ENCODE measurements at places on chromosomes 11 and 22. TPM values are rescaled to one million over a fixed set of nuclear protein-coding genes. Genes with fewer than 3 reads are reported as not detected.
A peak's percentile ranks its signal among the peaks of the same experiment; 100 is the strongest.

Gene RELT
- 1.8 TPM for total RNA-seq

- no peaks in the 10 kb centered on the region for H3K36me3 ChIP-seq
- H3K27me3 ChIP-seq: no peaks in the 10 kb centered on the region
- H3K4me3 ChIP-seq: no peak overlapping the region
- H3K27ac ChIP-seq: no peak overlapping the region
Measured at GRCh38 chr11:120608760-120609211, 97.2 kb downstream of the GRIK4 start.

GRCh38 chr22:20279662-20280134 is 11.6 kb upstream of the RTN4R start:
- no peak overlapping the region for H3K27ac ChIP-seq
- no peak for DNase-seq
- H3K4me1 ChIP-seq: no peaks in the 10 kb centered on the region
- no peaks in the 10 kb centered on the region for H3K36me3 ChIP-seq
- no peaks in the 10 kb centered on the region for H3K27me3 ChIP-seq

DNA sequence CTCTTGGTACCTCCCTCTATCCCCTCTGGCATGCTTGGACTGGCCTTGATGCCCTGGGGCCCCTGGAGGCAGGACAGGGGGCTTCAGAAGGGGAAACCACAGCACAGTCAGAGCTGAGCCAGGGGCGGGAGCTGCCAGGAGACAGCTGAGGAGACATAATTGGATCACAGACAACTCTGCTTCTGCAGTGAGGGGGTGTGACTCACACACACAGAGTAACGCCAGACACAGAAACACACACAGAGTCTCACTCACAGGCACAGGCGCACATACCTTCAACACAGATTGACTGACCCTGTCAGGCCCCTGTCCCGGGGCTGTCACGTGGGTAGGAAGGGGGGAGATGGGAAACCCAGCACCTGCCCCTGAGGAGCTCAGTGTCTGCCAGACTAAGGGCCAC is 20.6 kb downstream of the STARD10 start:
- no peak overlapping the region for H3K4me3 ChIP-seq
- peak overlapping the region; percentile 46 for H3K27ac ChIP-seq
- peak; percentile 88 for DNase-seq
- peaks cover 42% of the 10 kb centered on the region for H3K4me1 ChIP-seq

DNA sequence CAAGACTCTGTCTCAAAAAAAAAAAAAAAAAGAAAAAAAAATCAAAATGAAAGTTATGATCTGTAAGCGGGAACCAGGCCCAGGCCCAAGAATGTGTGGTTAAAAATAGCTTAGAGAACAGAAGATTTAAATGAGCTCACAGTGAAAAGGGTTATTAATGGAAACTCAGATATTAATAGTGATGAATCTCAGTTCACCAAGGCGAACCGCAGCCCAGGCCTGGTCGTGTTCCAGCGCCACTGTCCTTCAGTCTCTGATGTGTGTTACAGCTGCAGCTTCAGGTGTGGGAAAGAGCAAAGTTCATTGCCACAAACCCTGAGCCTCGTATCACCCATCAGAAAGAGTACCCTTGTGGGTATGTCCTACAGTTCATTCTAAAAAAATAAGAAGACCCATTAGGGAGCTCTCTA is 107.1 kb downstream of the GAB2 start:
- peak; percentile 69 for DNase-seq
- H3K4me1 ChIP-seq: no peaks in the 10 kb centered on the region
- H3K27me3 ChIP-seq: no peaks in the 10 kb centered on the region
- no peaks in the 10 kb centered on the region for H3K36me3 ChIP-seq
- H3K4me3 ChIP-seq: no peak overlapping the region

Gene ASRGL1
- 13.2 TPM for total RNA-seq

Gene CLTCL1
- total RNA-seq: 2.4 TPM
